Neural crest cell (in vitro differentiated cells): ENCODE measurements at places on chromosomes 1 and 21. TPM values are rescaled to one million over a fixed set of nuclear protein-coding genes. Genes with fewer than 3 reads are reported as not detected.

GRCh38 chr21:43269440-43269839 is 100.6 kb downstream of the CRYAA start:
- no peak for DNase-seq

- DNase-seq: no peak
Measured at GRCh38 chr21:34617753-34618339, 2.9 kb upstream of the RCAN1 start.

DNA sequence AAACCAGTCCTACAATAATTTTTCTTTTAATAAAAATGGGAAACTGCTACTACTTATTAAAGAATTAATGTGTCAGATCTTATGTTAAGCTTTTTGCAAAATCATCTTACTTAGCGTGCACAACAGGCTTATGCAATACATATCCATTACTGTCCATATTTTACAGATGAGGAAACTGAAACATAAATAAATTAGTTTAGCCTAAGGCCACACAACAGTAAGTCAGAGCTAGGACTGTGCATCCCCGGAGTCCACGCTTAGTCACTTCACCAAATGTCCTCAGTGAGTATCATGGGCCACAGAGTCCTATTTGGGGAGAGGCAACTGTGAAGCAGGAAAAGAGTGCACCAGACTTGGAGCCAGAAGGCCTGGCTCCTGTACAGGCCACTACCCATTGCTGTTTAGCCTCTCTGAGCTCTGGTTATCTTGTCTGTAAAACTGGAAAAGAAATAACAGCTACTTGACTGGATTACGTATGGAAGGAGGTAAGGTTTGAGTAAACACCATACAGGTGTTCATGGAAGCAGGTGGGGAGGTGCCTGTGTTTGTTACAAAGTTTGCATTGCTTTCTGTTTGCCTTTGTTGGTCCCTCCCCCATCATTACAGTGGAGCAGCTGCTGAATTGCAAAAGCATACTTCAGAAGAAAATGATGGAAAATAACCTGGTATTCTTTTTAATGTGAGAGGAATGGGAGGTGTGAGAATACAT is 192.8 kb downstream of the FCRL5 start:
- no peak for DNase-seq

- DNase-seq: no peak
Measured at GRCh38 chr1:39984951-39985350, 30.0 kb downstream of the MFSD2A start.

DNA sequence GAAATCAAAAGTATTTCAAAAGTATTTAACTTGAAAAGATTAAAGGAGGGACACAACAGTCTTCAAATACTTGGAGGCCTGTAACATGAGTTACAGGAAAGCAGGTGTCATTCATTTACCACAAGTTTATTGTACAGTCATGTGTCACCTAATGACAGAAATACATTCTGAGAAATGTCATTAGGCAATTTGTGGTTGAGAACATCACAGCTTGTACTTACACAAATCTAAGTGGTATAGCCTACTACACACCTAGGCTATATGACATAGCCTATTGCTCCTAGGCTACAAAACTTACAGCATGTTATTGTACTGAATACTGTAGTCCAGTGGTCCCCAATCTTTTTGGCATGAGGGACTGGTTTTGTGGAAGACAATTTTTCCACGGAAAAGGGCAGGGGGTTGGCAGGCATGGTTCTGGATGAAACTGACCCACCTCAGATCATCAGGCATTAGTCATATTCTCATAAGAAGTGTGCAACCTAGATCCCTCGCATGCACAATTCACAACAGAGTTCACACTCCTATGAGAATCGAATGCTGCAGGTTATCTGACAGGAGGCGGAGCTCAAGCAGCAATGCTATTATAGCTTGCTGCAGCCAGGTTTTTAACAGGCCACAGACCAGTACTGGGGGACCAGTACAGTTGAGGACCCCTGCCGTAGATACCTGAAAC is 25.0 kb upstream of the PHTF1 start:
- no peak for DNase-seq

- no peak for DNase-seq
Measured at GRCh38 chr1:89643577-89643976, 10.7 kb downstream of the LRRC8C start.

DNA sequence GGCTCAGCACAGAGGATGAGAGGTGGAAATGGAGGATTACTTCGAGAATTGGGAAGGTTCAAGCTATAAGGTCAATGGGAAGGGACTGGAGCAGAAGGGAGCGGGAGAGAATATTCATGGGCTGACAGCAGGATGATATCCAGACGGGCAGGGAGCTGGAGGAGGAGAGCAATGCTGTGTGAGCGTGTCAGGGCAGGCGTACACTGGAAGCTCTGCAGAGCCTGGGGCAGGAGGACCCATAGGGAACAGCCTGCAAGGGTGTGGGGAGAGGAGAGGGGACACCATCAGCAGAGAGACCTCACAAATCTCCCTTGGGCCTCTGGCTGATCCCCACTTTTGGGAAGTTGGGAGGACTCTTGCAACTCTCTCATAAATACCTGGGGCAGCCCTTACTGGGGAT is 13.7 kb downstream of the CSF1 start:
- DNase-seq: no peak

GRCh38 chr1:115467790-115468189 is 129.7 kb upstream of the NGF start:
- no peak for DNase-seq

DNA sequence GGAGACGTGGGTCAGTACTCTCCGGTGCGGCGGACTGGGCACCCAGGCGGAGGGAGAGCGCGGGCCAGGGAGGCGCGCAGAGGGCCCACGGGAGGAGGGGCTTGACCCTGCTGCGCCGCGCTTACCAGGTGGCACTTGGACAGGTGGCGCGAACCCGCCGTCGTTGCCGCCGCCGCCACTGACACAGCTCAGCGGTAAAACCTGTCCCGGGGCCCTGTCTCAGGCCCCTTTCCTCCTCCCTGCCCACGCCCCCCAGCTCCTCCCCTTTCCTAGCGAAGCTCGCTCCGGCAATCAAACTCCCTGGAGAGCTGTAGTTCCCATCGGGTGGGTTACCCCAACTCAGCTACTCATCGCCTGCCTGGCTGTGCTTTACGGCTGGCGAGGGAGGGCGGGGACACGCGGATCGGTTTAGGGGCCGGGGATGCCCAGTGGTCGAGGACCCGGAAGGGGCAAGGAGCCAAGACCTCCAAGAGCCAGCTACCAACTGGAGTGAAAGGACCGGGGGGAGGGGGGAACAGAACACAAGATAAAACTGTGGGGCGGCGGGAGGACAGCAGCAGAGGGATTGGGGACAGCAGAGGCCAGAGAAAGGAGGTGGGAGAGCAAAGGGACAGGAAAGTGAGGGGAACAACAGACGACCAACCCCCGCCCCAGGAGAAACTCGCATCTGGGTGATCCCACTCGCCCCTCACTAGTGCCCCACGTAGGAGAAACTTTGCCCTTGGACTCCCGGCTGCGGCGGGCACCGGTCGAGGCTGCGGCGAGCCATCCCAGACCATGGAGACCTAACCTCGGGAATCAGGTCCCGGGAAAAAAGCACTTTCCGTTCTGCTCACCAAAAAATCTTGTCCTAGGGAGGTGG is 2.9 kb downstream of the GFI1 start:
- peak; percentile 14 for DNase-seq

DNA sequence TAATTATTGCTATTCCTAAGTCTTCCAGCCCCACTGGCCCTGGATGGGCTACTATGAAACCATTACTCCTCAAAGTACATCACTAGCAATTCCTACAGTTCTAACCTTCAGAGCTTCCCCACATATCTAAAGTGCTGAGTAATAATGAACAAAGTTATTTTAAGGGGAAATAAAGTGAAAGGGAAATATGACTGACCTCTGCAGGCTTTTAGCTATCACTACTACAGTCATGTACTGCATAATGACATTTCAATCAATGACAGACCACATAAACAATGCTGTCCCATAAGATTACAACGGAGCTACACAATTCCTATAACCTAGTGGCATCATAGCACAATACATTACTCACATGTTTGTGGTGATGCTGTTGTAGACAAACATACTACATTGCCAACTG is 32.5 kb upstream of the ASPM start:
- DNase-seq: no peak

DNA sequence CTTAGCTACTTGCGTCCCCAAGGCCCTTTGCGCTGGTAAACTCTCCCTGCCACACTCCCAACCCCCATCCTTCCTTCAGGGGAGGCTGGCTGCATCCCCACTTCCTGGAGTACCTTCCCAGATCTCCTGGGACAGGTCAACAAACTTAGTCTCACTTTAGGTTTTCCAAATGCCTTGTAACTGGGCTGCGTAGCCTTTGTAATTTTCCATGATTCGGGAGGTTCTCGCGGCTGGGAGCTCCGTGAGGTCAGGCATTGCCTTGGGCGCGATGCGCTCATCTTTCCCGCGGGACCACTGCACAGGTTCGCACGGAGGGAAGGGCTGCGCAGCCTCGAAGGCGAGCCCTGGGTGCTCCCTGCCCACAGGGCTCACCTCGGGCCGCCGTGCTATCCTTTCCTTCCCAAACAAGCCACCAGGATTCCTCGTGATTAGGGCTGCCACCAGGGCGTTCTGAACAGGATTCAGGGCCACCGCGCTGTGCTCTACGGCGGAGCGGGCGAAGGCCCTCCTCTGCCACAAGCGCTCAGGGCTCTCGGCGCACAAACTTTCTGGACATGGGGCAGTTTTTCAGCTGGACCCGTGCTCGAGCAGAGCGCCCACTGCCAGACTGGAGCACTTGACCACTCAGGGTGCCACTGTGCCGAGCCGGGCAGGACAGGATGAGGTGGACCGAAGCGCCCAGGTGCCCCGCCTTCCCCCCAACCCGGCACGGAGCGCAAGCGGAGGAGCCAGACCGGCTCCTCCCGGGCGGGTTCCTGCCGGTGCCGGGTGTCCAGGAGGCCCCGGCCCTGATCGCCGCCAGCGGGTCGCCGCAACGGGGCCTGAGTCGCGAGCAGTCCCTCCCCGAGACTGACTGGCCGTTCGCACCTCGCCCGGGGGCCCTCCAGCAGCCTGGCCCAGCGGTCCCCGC is 1.1 kb downstream of the TMPRSS2 start:
- peak; percentile 20 for DNase-seq

DNA sequence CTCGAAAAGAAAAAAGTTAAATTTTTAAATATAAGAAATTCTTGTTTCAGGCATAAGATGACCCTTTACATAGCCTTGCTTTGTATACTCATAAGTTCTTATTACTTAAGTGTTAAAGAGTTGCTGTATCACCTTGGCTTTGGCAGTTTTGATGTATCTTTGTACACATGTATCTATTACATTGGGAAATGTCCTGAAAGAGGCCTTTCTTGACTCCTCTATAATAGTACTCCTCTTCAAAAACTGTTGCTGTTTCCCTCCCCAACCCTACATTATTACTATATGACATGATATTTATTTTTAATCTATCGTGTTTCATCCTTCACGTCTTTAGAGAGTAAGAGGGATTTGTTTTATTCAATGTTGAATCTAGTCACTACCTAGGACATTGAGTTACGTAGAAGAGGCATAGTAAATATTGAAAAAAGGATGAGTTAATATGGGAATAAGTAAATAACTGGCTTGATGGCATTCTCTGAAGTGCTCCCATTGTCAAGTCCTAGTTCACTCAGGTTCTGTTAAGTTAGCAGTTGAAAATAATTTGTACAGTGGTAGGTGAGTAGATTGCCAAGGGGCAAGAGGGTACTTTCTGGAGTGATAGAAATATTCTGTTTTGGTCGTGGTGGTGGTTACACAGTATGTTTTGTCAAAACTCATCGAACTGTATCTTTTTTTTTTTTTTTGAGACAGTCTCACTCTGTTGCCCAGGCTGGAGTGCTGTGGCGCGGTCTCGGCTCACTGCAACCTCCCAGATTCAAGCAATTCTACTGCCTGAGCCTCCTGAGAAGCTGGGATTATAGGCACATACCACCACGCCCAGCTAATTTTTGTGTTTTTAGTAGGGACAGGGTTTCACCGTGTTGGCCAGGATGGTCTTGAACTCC is 8.2 kb downstream of the THRAP3 start:
- no peak for DNase-seq

GRCh38 chr1:5570931-5571330 is 421.3 kb downstream of the NPHP4 start:
- no peak for DNase-seq

DNA sequence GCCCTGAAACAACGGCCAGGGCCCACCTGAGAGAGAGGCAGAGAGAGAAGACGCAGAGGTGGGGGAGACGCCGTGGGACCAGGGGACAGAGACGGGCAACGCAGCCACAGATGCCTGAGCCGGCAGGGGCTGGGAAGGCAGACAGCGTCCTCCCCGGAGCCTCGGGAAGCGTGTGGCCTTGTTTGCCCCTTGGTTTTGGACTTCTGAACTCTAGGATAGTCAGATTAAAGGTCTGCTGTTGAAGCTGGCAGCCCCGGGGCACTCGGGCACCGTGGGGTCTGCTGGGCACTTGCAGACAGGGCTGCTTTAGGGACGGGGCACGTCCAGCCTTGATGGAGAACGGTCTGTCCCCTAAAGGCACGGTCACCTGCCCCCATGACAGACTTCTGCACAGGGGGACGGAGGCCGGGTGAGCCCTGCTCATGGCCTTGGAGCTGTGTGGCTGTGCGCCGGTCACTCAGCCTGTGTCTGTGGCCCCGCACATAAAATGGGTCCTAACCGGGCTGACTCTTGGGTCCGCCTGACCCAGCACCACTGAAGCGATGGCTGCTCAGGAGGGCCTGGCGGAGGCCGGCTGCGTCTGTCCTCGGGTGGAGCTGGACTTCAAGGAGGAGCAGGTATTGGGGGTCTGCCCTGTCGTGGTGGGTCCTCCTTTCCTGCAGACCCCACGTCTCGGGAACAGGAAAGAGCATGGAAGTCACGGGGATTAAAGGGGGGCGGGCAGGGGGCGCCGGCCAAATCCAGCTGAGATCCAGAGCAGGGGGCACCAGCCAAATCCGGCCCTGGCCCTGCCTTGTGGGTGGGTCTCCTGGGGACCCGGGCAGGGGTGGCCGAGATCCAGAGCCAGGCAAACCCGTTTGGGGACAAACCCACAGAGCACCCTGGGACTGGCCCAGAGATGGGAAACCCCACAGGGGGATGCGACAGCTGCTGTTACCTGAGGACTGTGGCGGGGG is 9.6 kb upstream of the RNF223 start:
- DNase-seq: no peak

DNA sequence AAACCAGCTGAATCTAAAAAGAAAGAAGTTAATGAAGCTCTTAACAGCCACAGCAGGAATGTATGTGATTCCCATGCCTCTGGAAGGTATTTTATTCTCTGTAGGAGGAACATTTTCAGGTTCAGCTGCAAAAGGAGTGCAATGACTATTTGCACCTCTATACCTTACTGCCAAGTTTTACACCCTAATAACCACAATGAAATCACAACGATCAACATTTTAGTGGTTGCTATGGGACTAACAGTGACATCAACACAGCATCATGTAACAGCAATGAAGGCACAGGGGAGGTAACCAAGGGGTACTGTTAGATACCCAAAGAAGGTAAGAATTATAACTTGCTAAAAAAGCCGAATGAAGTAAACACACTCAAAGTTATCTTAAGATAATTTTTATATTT is 116.3 kb upstream of the HP1BP3 start:
- DNase-seq: no peak

DNA sequence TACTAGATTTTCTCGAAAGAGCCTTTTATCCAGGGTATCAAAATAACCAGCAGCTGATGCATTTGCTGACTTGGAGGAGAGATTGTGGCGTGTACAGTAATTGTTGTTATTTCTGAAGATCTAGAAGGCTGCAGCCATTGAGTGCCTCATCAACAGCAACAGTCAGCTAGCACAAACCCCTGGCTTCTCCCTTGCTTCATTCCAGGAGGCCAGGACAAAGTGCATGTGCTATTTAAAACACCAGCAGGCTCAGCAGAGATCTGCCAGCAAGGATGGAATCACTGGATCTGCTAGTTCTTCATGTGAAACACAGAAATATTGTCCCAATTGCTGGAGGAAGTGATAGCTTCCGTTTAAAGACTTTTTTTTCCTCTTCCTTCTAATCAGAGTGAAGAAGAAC is 2.8 kb upstream of the NGF start:
- DNase-seq: no peak

Gene HJV
- not detected in 2 replicates for total RNA-seq

Gene F5
- not detected in 2 replicates for total RNA-seq
